ENCODE measurements at places on chromosomes 2 and 18.

DNA sequence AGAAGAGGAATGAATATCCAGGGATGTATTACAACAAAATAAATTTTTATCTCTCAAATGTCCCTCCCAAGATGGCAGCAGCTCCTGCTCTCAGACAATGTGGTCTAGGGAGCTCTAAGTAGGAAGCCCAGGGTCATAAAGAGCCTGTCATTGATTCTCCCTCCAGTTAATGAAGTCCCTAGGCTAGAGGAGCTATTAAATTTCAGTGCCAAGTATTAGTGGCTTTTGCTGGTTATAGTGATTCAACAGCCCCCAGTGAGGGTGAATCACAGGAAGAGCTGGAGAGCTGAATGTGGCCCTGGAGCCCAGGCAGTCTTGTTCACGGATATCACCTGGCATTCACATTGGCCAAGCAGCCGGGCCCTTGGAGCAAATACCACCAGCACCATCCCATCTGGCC is 109.8 kb upstream of the YPEL5 start:
- no peak for DNase-seq

DNA sequence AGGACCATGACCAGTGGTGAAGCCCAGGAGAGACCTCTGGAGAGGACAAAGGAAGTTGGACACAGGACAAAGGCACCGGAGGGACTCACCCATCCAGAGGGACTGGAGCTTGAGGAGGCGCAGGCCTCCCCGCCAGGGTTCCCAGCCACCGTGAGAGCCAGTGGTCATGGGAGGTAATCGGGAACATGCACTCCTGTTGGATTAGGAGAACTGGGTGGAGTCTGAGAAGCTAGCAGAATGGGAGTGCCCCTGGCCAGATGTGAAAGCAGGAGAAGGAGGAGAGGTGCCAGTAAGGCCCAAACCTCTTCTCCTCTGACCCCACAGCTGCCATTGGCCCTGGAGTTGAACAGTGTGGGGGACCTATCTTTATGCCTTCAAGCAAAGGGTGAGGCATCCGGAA is 20.3 kb downstream of the POU3F3 start:
- no peak for DNase-seq

DNA sequence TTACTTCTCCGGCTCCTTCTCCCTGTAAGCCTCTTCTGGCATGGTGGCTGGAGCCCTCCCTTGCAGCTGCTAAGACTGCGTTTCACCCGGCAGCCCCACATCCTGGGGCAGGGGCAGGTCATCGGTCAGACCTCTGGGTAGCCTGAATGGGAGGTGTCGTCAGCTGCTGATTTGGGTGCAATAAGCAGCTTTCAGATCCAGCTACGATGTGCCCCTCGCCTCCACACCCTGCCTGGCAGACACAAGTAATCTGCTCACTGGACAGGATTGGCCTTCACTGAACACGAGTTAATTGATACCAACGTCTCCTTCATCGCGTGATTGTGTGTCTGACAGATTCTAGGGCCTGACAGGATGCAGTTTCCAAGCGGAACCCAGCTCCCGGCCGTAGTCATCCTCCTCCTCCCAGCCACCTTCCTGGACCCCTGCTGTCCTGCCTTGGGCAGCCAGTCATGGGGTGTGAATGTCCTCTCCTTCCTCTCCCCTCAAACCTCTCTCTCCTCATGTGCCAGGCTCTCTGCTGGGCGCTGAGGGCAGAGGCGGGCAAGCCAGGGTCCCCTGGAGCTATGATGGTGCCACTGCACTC is 18.9 kb upstream of the PDIA6 start:
- no peak for DNase-seq

DNA sequence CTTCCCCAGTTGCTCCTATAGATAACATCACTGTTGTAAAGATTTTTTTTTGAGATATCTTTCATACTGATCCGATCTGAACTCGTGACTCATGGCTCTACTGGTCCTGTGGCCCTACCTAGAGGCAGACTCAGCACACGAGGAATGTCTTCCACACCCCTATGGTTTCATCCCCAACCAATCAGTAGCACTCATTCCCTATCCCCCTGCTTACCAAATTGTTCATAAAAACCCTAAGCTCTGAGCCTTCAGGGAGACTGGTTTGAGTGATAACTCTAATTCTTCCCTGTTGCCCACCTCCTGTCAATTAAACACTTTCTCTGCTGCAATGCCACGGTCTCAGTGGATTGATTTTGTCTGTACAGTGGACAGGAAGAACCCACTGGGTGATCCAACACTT is 4.2 kb upstream of the SAP130 start:
- no peak for DNase-seq

All from activated effector memory CD4-positive, alpha-beta T cell treated with anti-CD3 and anti-CD28 coated beads, Interleukin-2, amount 50 U/mL, for 16 hours (primary cell).